ENCODE measurements at places on chromosomes 1 and 21.

GRCh38 chr1:173660306-173660705 is 9.3 kb downstream of the ANKRD45 start:
- H3K27ac ChIP-seq: no peak overlapping the region
- H3K36me3 ChIP-seq: no peaks in the 10 kb centered on the region
- H3K4me3 ChIP-seq: no peak overlapping the region
- H3K4me1 ChIP-seq: no peaks in the 10 kb centered on the region
- no peaks in the 10 kb centered on the region for H3K27me3 ChIP-seq

DNA sequence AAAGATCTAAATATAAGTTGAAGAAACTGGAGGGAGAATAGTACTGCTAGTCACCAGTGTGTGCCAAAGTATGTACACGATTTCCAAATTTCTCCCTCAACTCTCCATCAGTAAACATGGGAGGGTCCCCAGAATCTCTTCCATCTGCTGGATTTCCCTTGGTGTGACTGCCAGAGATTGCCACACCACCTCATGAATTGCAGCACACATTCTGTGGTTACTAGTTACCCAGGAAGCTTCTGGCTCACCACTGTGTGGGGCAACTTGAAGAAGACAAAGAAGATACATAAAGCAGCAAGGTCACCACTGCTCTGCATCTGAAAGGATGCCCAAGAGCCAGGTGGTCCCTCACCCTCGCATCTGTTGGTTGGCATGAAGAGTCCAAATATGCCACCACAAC is 191.7 kb upstream of the ESRRG start:
- no peaks in the 10 kb centered on the region for H3K4me1 ChIP-seq
- no peaks in the 10 kb centered on the region for H3K36me3 ChIP-seq
- no peak overlapping the region for H3K4me3 ChIP-seq
- H3K27me3 ChIP-seq: no peaks in the 10 kb centered on the region

DNA sequence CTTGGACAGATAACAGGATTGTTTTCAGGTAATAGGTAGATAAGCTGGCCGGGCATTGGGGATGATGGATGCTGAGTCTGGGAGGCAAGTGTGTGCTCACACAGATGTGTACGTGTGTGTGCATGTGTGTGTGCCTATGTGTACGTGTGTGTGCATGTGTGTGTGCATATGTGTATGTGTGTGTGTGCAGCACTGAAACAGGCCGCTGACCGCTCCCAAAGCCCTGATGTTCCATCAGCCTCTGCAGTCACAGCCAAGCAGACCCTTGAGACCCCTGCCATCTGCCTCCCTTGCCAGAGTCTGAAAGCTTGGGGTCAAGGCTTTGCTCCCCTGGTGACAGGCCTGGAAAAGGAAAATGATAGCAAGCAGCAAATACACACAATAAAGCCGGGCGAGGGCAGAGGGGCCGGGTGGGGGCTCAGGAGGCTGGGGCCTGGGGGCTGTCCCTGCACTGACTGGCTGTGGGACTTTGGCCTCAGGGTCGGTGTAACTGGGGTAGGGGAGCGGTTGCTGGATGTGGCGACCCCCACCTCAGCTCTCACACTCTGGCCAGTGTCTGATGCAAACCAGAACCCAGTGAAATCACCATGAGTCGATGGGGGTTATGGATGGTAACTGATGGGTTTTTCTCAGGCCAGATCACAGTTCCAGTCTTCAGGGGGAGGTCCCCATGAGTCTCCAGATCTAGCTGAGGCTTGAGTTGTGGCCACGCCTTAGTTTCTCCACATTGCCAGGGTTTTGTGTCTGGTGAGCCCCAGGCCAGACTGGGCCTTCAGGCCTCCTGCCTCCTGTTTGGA is 9.2 kb upstream of the TNFRSF8 start:
- H3K4me1 ChIP-seq: peaks cover 5% of the 10 kb centered on the region
- H3K27me3 ChIP-seq: no peaks in the 10 kb centered on the region
- no peak overlapping the region for H3K27ac ChIP-seq
- no peak for DNase-seq
- H3K36me3 ChIP-seq: no peaks in the 10 kb centered on the region

GRCh38 chr1:63698001-63698838 is 75.6 kb upstream of the ROR1 start:
- no peaks in the 10 kb centered on the region for H3K27me3 ChIP-seq
- DNase-seq: peak; percentile 49

DNA sequence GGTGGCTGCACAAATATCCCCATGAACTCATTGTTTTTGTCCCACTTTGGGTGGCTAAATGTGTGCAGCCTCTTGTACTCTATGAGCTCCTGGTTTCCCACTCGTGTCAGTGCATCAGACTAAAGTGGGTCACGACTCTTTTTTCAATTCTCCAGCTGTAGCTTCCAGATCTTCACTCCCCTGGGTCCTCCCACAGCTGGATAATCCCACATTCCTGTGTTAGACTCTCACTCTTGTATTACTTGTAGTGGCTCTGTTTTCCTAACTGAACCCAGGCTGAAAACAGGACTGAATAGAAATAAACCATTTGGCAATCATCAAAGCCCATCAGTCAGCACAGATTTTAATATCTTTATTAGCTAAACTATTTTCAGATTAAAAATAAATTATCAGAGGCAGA is 60.4 kb downstream of the UBE2U start:
- H3K4me1 ChIP-seq: no peaks in the 10 kb centered on the region
- H3K27me3 ChIP-seq: no peaks in the 10 kb centered on the region
- no peaks in the 10 kb centered on the region for H3K36me3 ChIP-seq
- no peak overlapping the region for H3K4me3 ChIP-seq
- DNase-seq: no peak
